ENCODE measurements at places on chromosomes 12 and 14.
A peak's percentile ranks its signal among the peaks of the same experiment; 100 is the strongest.

- no peak for DNase-seq
Observed at GRCh38 chr12:56332512-56333196, 1.1 kb downstream of the PAN2 start.

- DNase-seq = peak; percentile 89
Observed at GRCh38 chr12:76763746-76764675, at the start of gene ZDHHC17. ZDHHC17 (plus strand) TSS chr12:76764115; CDS start chr12:76764237, 122 bp downstream.

- no peak for DNase-seq
Observed at GRCh38 chr12:83537428-83538053, 850.8 kb downstream of the TMTC2 start.

GRCh38 chr14:54675236-54676128, 108.6 kb downstream of the SAMD4A start:
- no peak for DNase-seq

DNA sequence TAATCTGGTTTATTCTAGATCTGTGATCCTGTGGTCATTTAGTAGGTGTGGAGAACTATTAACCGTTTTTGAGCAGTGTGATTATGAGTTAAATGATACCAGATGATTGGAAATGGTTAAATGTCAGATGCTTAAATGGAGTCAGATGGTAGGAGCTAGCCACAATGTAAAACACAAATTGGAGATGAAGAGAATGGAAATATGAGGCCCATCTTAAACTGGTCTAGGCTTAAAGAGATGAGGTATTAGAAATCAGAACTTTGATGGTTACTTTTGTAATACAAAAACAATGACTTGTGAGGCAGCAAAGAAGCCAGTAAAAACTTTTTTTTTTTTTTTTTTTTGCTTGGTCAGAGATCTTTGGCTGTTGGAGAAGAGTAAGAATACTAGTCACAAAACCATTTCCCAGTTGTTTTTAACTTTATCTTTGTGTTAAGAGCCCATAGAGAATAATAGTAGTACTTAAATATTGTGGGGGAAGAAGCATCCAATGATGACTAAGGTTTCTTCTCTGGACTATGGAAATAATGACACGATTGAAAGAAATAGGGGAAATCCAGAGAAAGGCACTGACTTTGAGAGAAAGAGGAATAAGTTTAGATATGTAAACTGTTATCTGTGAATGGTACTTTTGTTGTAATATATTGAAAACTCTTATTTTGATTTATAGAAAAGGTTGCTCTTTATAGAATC, 95.9 kb downstream of the WNK1 start:
- no peak for DNase-seq

- DNase-seq = no peak
Observed at GRCh38 chr12:9104087-9104486, 11.6 kb downstream of the A2M start.

- DNase-seq = no peak
Observed at GRCh38 chr14:65937079-65937959, 524.8 kb downstream of the FUT8 start.

DNA sequence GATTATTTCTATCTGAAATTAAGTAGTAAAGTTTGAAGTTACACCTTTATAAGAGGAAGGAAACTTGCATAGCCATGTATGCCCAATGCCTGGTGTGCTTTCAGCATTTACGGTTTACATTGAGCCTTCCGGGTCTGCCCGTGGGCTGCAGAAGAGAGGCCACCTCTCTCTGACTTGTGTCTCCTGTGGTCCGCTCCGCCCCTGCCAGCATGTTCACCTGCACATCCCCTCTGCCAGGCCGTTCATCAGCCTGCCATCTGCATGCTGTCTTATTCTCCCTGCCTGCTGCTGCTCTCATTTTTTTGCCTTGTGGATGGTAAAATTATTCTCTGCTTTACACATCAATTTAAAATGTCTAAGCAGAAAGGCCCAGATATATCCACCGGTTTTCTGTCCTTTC, 41.5 kb upstream of the DYNC1H1 start:
- no peak for DNase-seq

DNA sequence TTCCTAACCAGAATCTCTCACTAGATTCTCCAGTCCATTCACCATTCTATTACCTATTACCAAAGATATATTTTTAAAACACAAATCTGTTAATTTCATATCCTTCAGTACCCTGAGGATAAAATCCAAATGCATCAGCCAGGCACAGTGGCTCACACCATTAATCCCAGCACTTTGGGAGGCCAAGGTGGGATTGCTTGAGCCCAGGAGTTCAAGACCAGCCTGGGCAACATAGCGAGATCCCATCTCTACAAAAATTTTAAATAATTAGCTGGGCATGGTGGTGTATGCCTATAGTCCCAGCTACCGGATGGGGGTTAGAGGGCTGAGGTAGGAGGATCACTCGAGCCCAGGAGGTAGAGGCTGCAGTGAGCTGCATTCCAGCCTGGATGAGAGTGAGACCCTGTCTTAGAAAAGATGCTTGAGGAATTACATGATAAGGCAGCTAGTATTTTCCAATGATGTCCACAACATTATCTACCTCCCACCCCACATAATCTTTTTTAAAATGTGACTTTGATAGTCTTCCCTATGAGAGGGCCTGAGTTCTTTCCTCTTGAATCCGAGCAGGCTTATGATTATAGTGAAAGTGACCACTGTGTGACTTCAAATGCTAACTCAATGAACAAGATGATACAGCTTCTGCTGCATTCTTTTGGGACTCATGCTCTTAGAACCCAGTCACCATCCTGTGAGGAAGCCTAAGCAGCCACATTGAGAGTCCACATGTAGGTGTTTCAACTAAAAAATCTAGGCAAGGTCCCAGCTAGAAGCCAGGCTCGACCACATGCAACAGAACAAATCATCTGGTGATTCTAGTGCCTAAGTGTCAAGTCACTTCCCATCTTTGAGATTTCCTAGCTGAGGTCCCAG, 18.0 kb downstream of the HECTD1 start:
- no peak for DNase-seq

GRCh38 chr12:111741235-111741812, 25.4 kb upstream of the ALDH2 start:
- DNase-seq = no peak

DNA sequence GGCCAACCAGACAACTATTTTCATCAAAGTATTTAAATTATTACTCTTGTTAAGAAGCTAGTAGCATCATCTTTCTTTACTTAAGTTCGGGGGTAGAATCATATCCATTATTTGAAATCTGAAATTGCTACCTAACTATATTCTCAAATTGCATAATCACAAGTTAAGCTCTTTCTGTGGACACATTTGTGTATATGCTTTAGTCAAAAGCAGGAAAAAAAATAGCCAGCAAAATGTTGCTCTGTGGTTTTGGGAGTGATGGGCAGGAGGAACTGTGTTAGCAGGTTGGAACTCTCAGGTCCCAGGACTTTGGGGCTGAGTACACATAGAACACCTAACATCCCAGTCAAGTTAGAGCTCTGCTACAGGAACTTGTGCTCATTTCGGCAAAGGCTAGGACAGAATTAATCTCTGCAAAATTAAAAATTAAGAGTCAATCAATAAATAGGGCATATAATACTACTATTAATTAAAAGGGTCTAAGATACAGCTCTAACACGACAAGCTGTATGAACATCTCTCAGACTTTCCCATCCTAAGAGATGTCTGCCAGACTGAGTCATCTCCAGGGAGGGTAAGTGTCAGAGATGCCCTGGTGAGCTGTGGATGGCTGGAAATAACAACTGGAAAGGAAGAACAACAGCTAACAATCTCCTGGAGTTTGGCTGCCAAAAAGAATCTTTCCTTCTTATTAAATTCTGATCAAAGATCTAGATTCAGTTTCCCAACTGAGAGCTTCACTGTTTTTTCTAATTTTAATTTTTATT, 203.5 kb upstream of the GZMB start:
- DNase-seq = no peak

DNA sequence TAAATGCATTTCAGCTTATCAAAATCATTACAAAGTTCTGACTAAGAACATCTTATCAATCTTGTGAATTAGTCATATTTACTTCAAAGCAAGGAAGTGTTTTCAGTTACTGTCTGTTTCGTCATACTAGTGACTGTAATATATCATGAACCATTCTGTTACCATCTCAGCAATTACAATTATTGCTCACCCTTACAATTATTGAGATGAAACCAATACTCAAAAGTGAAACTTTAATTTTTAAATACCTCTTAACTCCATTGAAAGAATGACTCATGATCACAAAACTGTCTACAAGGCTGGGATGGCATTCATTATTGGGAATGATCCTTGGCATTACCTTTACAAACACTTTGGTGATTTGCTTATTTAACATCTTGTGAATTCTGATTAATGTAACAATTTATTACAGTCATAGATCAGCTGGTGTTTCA, 90.3 kb downstream of the RPS6KA5 start:
- DNase-seq = no peak

Data from activated CD4-positive, alpha-beta T cell treated with anti-CD3 and anti-CD28 coated beads, Interleukin-2, amount 50 U/mL, for 48 hours (primary cell).